DMS79 (cell line): ENCODE measurements at places on chromosomes 1 and 21.

GRCh38 chr1:179632868-179633267 is 41.2 kb downstream of the TDRD5 start:
- no peak for DNase-seq

GRCh38 chr1:109160071-109160840 is 46.3 kb downstream of the ELAPOR1 start:
- DNase-seq = no peak

DNA sequence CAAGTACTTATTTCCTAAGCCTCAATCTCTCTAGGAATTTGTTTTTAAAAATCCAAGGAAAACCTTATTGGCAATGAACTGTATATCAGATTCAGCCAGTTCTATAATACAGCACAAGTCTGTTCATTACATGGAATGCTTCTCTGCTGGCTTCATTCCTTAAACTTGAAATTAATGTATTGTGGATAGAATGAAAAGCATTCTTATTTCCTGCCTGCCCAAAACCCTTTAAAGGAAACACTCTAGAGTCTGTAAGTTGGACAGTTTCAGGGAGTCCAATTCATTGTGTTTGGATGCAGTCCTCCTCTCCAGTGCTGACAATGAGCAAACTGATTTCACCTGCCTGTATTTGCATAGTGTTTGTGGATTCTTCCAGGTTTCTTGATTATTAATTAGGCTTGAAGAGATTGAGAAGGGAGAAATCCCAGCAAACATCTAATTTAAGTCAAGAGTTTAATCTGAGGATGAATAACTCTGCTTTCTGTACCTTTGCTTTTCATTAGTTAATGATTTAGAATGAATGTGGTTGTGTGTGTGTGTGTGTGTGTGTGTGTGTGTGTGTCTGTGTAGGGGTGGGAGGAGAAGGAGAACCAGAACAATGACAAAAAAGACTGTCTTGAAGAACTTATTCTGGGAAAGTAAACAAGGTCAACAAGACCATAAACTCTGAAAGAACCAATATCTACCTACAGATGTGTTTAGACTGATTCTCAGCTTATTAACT is 61.2 kb downstream of the CACHD1 start:
- DNase-seq = no peak

- no peak for DNase-seq
These were observed 151.7 kb downstream of the DAB1 start for GRCh38 chr1:57272150-57272549.

GRCh38 chr1:11134251-11134897 is 34.7 kb upstream of the EXOSC10 start:
- peak; percentile 29 for DNase-seq
